Activated T-cell treated with anti-CD3 and anti-CD28 coated beads for 4 hours (primary cell): ENCODE measurements at places on chromosomes 6 and 20.
A peak's percentile ranks its signal among the peaks of the same experiment; 100 is the strongest.

DNA sequence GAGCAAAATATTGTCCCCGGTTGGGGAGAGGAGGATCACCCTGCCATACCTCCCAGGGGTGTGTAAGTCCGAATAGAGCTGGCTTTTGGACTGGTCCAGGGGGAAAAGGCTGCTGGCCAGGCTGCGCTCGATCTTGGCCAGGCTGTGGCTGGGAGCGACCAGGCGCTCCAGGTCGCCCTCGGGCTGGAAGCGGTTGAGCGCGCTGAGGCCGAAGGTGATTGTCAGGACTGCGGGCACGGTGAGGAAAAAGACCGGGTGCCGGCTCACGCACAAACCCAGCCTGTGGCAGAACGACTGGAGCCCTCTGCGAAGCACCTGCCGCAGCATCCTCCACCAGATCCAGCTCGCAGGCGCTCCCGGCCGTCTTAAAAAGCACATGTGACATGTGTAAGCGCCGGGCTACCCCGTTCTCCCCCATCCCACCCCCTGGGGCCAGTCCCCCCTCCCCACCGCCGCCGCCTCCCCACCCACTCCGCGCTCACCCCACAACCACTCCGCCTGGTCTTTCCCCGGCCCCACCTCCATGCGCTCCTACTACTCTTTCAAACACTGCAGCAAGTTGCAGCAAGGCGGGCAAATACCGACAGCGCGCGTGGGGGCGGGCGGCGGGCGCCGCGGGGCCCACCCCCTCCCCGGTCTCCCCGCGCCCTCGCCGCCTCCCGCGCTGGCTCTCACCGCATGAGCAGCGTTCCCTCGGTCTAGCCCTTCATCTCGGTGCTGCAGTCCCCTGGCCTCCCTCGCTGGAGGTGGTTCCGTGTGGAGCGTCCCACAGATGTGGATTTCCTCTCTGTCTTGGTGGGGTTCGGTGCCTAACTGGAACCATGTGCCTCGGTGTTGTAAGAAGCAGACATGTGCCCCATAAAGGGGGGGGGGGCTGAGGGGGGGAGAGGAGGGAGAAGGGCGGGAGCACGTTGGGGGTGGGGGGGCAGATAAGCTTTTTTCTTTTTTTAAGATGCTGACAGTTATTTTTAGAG, 42.4 kb downstream of the PTCHD4 start:
- no peak for DNase-seq

DNA sequence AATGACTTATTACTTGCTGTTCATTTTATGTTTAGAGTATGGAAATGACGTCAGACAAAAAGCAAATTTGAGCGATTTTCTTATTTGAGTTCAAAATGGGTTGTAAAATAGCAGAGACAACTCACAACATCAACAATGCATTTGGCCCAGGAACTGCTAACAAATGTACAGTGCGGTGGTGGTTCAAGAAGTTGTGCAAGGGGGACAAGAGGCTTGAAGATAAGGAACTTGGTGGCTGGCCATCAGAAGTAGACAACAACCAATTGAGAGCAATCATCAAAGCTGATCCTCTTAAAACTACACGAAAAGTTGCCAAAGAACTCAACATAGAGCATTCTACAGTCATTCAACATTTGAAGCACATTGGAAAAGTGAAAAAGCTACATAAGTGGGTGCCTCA, 43.8 kb downstream of the REV3L start:
- no peak for DNase-seq

- no peak for DNase-seq
Measured at GRCh38 chr20:34143951-34144350, 31.9 kb upstream of the EIF2S2 start.

DNA sequence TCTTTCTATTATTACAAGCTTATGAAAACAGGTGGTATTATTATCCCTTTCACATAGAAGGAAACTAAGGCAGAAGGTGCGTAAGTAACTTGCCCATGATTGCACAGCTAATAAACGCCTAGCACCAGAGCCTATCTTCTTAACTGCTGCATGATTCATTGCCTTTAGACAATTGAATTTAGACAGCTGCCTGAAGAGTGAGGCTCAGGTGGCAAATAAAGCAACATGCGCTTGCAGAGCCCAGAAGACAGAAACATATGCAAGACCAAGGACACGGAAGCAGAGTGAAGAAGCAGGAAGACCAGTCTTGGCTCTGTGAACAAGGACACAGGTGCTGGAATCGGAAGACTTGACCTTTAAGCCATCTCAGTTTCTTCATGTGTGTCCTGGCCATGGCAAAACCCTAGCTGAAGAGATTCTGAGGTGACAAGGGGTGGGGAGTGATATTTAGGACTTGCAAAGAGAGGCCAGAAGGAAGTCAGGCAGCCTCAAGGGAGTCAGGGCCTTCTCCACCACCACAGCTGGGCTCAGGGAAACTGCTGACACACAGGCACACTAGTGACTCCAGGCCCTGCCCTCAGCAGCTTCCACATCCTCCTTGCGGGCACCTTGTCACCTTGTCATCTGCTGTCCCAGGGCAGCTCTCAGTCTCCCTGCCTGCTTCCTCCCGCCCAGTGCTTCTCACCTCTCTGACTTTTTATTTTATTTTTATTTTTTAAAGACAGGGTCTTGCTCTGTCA, 91.7 kb upstream of the SLC22A16 start:
- no peak for DNase-seq

GRCh38 chr6:137102851-137103492, 58.2 kb upstream of the IL20RA start:
- no peak for DNase-seq

- no peak for DNase-seq
Measured at GRCh38 chr6:144302701-144303372, 17.7 kb downstream of the UTRN start.

DNA sequence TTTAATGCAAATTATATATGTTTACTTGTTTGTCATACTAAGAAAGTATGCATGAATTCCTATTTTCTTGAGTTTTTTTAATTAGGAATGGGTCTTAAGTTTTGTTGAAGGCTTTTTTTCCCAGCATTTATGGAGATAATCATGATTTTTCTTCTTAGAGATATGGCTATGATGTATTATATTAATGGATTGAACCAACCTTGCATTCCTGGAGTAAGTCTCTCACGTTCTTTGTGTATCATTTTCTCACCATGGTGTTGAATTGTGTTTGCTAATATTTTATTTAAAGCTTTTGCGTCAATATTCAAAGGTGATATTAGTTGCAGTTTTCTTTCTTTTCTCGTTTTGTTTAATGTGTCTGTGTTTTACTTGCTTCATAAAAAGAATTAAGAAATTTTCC, 48.4 kb upstream of the SLC35D3 start:
- no peak for DNase-seq

- DNase-seq = no peak
Measured at GRCh38 chr20:49695830-49696229, 17.8 kb downstream of the B4GALT5 start.

GRCh38 chr20:21583486-21584168, 69.8 kb upstream of the NKX2-2 start:
- DNase-seq = no peak

- DNase-seq = no peak
Measured at GRCh38 chr6:1669996-1670395, 60.3 kb downstream of the FOXC1 start.

- DNase-seq = no peak
Measured at GRCh38 chr6:75830959-75831885, 82.2 kb downstream of the MYO6 start.

GRCh38 chr6:105994591-105995390, 91.3 kb upstream of the PRDM1 start:
- peak; percentile 42 for DNase-seq

DNA sequence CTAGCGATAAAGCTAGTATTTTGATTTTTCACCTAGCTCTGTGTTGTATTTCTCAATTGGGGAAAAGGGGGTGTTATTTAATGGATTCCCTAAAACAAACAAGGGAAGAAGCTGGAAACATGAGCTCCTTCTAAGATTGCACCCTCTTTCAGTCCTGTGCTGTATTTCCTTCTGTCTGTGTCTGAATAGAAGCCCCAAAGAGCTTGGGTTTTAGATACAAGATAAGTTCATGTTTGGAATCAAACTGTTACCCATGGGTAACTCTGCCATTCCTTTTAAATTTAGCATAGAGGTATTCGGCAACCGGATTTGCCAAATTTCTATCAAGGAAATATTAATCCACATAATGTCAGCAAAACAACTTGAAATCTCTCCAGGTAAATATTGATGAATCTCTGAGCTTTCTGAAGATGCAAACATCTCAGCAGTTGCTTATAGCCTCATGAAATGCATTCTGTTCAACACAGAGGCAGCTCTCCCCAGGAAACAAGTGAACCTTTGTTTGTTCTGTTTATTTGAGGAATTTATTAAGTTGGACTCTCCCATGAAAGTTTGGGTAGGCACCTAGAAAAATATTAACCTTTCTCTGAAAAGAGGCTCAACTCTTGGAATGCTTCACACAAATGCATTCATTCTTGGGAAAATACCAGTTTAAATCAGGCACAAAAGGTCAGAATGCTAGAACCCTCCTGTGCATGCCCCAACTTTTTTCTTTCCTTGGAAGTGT, 9.9 kb upstream of the SCGN start:
- no peak for DNase-seq

DNA sequence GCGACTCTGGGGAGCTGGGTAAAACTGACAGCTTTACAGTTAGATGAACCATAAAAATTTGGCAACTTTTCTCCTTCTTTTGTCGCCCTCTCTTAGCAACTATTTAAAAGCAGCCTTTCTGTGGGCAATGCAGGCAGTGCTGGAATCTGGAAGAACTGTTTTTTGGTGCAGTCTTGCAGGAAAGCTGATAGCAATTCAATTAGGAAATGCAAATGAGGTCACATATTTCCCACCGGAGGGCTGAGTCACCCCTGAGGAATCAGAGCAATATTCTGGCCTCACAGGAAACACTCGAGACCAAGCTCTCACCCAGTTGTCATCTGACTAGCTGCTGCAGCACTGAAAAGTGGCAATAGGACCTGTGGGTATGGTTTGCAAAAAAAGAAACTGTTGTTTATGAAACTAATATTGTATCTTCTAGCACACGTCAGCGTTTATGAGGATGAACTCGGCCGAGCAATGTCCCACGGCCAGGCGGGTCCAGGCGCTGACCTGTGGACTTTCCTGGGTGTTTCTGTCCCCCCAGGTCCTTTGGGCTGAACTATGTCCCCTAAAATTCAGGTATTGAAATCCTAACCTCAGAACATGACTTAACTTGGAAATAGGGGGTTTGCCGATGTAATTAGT, 312.3 kb downstream of the TAF4 start:
- DNase-seq = no peak

- DNase-seq = no peak
Measured at GRCh38 chr6:38730140-38730862, 15.2 kb downstream of the DNAH8 start.

DNA sequence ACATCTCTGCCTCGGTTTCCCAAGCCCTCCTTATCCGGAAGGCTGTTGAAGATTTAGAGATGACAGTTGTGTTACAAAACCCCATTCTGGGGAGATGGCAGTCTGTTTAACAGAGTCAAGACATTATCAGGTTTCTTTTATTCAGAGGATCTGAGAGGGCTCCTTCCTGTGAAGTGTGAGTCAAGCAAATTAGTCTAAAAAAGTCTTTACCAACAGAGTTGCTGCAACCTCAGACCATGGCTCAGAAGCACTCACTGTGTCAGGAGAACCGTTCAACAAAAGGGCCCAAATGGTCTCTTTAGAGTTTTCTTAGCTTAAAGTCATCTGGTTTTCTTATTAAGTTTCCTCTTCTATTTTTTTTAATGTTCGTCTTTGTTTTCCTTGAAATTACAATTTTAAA, 717.8 kb downstream of the EPM2A start:
- DNase-seq = no peak

DNA sequence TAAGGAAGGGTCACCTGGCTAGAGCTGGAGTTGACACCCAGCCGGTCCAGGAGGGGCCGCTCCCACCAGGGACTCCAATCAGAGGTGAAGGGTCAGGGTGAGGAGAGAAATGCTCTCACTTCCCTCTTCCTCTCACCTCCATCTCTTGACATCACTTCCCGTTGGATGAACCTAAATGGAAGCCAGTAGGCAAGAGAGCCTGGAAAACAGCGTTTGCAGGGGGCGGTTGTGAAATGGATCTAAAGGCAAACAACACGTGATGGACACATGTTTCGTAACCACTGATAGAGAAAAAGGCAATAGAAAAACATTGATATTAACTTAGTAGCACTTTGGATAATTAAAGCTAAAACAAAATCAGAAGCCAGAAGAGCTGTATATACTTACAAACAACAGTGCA, 105.6 kb upstream of the FOXA2 start:
- DNase-seq = no peak

DNA sequence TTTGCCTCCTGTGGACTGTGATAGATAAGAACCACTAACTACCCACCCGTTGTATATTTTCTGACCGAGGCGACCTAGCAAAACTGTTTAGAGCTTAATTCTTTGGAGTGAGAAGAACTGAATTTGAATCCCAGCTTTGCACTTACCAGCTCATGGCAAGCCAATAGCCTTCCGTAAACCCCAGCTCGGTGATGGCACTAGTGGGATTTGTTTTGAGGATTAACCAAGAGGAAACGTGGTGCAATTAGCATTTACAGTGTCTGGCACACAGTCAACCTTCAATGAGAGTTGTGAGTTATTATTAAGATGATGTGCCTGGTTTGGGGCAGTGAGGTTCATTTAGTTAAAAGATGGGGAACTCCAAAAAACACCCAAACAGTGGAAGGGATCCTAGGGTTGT, 12.3 kb upstream of the DSP start:
- no peak for DNase-seq

DNA sequence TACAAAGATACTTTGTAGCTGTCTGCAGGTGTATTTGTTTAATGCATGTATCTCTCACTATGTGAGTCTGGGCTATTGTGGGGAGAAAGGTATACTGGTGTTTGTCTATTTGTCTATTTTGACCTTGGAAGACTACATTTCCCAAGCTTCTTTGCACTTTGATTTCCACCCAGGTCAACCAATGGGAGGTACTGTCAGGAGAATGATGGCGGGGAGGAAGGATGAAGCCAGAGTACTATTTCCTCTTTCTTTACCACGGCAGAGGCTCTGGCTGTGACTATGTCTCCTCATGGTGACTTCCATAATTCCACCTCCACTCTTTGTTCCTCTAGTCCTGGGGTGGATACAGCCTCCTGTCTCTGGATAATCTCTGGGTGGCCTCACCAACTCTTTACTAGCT, 23.1 kb downstream of the LBP start:
- no peak for DNase-seq

GRCh38 chr6:75735491-75736186, 13.4 kb upstream of the MYO6 start:
- no peak for DNase-seq

GRCh38 chr6:92130944-92131343, 1288.4 kb downstream of the EPHA7 start:
- DNase-seq = no peak

- no peak for DNase-seq
Measured at GRCh38 chr20:11064946-11065345, 391.1 kb upstream of the JAG1 start.

DNA sequence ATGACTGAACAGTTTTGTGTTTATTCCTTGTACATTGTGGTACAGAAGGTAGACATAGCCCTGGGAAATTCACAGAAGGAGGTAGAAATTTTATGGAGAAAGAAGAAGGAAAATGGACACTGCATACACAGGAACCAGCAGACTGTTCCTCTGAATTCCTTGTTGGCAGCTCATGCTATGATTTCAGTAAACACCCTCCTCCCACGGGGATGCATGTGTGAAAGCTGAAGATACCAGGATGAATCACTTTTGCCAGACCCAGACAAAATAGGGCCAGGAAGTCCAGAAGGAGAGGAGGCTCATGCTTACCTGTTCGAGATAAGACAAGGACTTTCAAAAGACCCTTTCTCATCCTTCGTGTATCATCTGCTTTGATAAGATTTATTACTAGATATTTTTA, 110.3 kb upstream of the GGTLC1 start:
- DNase-seq = no peak

GRCh38 chr6:15864038-15864707, 201.3 kb upstream of the DTNBP1 start:
- no peak for DNase-seq
